ENCODE measurements at places on chromosomes 6 and 20.
A peak's percentile ranks its signal among the peaks of the same experiment; 100 is the strongest.

DNA sequence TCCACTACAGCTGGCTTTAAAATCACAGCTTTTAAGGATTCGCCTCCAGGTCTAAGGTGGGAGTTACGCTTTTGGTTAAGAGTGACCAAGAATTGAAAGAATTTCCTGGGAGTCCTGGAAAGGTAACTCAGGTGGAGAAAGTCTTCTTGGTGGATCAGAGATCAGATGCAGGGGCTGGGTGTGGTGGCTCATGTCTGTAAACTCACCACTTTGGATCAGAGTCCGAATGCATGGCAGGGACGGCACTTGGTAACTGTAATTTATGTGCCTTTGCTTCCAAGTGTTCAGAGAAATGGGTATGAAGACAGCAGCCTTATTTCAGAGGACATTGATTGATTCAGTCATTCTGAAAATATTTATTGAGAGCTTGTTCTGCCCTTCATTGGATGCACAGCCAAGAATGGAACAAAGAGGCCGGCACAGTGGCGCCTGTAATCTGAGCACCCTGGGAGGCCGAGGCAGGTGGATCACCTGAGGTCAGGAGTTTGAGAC lies 18.0 kb upstream of the JARID2 start:
- DNase-seq = no peak

GRCh38 chr6:159217595-159218275 lies 48.5 kb downstream of the FNDC1 start:
- peak; percentile 23 for DNase-seq

GRCh38 chr6:163573503-163574179 lies 159.1 kb downstream of the QKI start:
- DNase-seq = no peak

GRCh38 chr6:163432300-163432699 lies 17.8 kb downstream of the QKI start:
- no peak for DNase-seq
